ENCODE measurements at places on chromosomes 12 and 14. TPM values are rescaled to one million over a fixed set of nuclear protein-coding genes. Genes with fewer than 3 reads are reported as not detected.

GRCh38 chr14:101888182-101888581 is 76.2 kb upstream of the DYNC1H1 start:
- DNase-seq, result no peak

GRCh38 chr12:121095544-121096198 is 37.0 kb upstream of the P2RX7 start:
- DNase-seq, result peak; percentile 76

DNA sequence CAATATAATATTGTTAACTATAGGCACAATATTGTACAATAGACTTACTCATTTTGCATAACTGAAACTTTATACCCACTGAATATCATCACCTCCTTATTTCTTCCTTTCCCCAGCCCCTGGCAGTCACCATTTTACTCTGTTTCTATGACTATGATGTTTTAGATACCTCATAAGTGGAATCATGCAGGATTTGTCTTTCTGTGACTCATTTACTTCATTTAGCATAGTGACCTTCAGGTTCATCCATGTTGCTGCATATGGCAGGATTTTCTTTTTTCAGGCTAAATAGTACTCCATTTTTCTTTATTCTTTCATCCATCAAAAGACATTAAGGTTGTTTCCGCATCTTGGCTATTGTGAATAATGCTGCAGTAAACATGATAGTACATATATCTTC is 18.9 kb downstream of the USP15 start:
- no peak for DNase-seq

DNA sequence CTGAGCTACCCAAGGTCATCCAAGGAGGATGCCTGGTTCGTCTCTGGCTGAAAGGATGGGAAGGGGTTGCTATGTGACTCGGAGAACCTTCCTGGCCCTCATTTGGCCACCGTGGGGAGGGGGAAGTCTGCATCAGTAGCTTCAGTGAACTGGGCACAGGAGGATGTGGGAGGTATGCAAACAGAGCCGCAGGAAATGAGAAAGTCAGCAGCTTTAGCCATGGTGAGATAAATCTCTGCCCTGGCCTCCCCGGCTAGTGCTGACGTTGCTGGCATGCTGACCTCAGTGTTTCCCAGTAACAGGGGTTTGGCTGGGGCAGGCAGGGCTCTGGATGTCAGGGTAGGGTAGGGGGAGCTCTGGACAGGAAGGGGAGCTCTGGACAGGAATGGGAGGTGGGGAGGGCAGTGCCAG is 2.3 kb upstream of the CEBPE start:
- peak; percentile 2 for DNase-seq

DNA sequence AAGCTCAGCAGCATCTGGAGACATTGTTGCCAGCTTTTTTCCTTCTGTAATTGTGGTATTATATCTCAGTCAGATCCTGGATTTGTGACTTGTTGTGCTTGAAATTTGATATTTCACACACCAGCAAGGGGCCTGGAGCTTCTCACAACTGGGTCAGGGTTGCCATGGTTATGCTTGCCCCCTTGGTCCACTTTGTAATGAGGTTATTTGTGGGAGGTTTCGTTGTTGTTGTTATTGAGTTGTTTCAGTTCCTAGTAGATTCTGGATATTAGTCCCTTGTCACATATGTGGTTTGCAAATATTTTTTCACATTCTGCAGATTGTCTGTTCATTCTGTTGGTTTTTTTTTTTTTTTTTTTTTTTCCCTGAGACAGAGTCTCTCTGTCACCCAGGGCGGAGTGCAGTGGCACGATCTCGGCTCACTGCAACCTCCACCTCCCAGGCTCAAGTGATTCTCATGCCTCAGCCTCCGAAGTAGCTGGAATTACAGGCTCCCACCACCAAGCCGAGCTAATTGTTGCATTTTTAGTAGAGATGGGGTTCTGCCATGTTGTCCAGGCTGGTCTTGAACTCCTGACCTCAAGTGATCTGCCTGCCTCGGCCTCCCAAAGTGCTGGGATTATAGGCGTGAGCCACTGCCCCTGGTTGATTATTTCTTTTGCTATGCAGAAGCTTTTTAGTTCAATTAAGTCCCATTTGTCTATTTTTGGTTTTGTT is 80.6 kb upstream of the ETV6 start:
- no peak for DNase-seq

GRCh38 chr12:92028441-92028709 is 117.3 kb downstream of the BTG1 start:
- no peak for DNase-seq

- DNase-seq, result no peak
Measured at GRCh38 chr12:14545144-14546124, 22.2 kb downstream of the PLBD1 start.

DNA sequence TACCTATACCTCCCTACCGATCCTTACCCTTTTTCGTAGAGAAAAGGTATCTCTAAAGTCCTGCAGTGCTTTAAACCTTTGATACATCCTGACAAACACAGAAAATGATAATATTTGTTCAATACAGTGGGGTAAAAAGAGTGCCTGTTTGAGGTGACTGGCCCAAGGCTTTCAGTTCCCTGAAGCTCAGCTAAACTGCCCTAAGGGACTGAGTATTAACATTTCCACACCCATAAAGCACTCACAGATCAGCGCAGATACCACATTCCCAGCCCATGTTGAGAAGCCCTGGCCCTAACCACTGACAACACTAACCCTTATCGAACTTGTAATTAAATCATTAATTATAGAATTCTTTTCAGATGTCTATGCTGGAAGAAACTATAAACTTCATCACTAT is 108.7 kb downstream of the DIP2B start:
- no peak for DNase-seq

GRCh38 chr12:28938581-28939235 is 210.4 kb upstream of the FAR2 start:
- DNase-seq, result no peak

GRCh38 chr12:20004952-20005351 is 363.4 kb upstream of the PDE3A start:
- no peak for DNase-seq

DNA sequence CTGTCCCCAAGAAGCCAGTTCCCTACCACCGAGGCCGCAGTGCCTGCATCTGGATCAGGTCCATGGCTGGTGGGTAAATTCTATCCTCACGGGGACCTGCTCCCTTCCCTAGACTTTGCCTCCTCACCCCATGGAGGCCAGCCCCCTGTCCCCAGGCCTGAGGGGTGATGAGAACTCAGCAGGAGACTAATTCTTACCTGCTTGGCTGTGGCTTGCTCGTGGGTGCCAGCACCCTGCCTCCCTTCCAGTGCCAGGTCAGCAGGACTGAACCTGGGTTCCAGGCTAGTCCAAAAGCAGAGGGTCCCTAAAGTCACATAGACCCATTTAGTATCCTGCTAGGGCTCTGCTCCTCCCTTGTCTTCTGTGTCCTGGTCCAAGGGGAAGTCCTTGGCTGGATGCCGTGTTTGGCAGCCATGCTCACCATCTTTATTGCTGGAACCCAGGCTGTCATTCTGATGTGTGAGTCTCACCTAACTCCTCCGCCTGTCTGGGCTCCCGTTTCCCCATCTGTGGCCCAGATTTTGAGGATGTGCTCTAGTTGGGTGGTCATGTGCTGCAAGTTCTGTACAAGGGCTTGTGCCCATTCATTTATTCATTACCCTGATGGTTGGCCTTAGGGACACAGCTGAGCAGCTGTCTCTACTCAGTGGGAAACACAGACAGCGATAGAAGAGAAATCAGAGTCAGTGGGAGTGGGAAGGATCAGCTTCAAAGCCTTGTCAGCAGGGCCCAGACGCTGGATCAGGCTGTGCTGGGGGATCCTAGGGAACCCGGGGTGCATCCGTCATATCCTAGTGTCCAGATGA is 949 bp downstream of the PLBD2 start:
- DNase-seq, result no peak

The PGF gene
- 0.07 TPM for polyA plus RNA-seq

The NRXN3 gene
- polyA plus RNA-seq, result not detected

The TMEM233 gene
- not detected for polyA plus RNA-seq

The RNASE9 gene
- not detected for polyA plus RNA-seq

The MANSC4 gene
- not detected for polyA plus RNA-seq

The CLEC2D gene
- 57.3 TPM for polyA plus RNA-seq

The LPAR5 gene
- 11.6 TPM for polyA plus RNA-seq
